GM13976 (cell line): ENCODE measurements at places on chromosomes 1 and 21.

- no peak for DNase-seq
Measured at GRCh38 chr1:149881876-149882275, 17.5 kb upstream of the BOLA1 start.

GRCh38 chr1:17437580-17438317, 1.7 kb downstream of the RCC2 start:
- DNase-seq: peak; percentile 94

- no peak for DNase-seq
Measured at GRCh38 chr1:67723620-67724019, 38.6 kb downstream of the GADD45A start.

DNA sequence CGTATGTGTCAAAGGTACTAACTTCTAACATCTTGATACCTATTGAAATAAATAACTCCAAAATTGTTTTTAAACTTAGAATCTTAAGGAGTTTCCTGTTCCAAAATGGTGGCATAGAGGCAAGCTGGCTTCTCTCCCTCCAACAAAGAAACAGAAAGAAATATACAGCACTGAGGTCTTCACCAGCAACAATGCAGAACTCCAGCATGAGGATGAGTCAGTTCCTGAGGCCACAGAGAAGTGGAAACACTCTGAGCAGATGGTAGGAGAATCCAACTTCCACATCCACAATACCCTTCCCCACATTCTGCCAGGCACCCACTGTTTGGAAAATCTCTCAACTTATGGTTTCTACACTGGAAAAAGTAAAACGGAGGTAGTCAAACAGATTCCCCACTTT, 12.2 kb upstream of the PPIH start:
- no peak for DNase-seq

DNA sequence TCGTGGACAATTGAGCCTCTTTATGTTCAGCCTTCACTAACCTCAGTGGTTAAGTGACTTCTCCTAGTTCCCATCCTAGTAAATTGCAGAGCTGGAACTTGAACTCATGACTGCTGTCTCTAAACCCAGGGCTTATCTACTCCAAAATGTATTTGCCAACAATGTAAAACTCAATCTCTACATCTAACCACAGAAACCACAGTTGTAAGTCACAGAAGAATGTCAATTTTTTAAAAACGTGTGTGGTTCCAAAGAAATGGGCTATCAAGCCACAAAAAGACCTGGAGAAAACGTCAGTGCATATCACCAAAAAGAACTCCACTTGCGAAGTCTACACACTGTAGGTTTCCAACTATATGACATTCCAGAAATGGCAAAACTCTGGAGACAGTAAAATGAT, 172.6 kb upstream of the HMCN1 start:
- DNase-seq: no peak

DNA sequence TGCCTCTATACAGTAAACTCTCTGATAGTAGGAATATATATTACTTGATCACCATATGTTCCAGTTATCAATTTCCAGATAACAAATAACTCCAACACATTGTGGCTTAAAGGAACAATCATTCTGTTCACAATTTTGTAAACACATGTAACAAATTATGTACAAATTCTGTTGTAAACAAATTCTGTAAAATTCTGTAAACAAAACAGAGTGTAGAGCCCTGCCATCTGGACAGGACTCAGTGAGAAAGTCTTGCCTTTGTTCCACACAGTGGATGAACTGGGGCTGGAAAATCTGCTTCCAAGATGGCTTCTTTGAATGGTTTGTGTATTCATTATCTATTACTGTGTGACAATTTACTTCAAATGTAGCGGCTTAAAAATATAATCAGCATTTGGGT, 69.0 kb upstream of the LRRC7 start:
- no peak for DNase-seq

- no peak for DNase-seq
Measured at GRCh38 chr1:93705892-93706500, 24.4 kb upstream of the BCAR3 start.

GRCh38 chr1:85935234-85935633, 221.3 kb downstream of the COL24A1 start:
- no peak for DNase-seq

DNA sequence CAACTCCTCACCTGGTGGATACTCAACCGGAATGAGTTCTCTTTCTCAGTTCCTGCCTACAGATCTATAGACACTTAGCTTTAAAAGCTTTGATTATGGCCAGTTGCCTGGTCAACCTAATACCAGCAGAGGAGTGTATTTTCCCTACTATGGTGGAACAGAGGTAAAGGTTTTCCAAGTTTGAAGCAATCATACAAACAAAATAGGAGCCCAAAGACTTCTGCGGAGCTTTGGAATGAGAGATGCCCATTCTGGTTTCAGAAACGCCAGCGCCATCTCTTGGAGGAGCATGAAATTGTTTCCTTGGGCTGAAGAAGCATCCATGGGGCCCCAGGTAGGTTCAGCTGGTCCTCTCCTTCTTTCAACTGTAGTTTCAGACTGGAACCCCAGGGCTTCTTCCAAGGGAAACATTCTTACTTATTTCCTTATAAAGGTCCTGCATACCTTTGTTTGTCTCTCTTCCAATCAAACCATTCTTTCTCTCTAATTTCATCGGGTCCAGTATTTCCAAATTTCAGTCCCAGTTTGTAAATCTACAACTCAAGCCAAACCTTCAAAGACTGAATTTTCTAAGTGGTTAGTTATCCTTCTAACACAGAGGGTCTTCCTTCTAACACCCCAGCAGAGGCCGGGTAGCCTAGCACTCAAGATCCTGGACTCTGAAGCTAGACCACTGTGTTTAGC, 95.9 kb downstream of the KCNJ15 start:
- DNase-seq: peak; percentile 63

GRCh38 chr21:37233551-37234146, 33.5 kb downstream of the VPS26C start:
- no peak for DNase-seq

- no peak for DNase-seq
Measured at GRCh38 chr1:10615932-10616671, 141.4 kb downstream of the PEX14 start.

DNA sequence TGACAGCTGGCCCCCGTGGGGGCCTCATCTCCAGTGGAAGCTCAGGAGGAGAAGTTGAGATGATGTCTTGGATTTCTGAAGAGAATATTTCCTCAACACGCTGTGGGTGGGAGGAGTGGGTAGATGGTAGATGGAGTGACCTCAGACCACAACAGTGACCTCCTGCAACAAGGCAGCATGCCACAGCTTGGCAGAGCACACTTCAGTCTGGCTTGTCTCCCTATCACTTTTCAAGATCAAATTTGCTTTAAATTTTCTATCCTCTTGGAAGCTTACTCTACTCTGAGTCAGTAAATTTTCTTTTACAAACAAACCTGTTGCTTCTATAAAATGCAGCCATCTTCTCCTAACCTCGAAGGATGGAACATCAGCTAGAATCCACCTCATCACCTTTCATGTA, 59.7 kb downstream of the NTPCR start:
- DNase-seq: no peak

GRCh38 chr1:145871994-145872924, 13.4 kb upstream of the PIAS3 start:
- peak; percentile 74 for DNase-seq

- no peak for DNase-seq
Measured at GRCh38 chr21:25493722-25494121, 113.6 kb downstream of the MRPL39 start.
